ENCODE measurements at places on chromosomes 11 and 22.

GRCh38 chr11:83938148-83938547, 652.0 kb upstream of the CCDC90B start:
- DNase-seq: no peak

- DNase-seq: no peak
These were observed 101.9 kb downstream of the WT1 start for GRCh38 chr11:32333320-32333991.

DNA sequence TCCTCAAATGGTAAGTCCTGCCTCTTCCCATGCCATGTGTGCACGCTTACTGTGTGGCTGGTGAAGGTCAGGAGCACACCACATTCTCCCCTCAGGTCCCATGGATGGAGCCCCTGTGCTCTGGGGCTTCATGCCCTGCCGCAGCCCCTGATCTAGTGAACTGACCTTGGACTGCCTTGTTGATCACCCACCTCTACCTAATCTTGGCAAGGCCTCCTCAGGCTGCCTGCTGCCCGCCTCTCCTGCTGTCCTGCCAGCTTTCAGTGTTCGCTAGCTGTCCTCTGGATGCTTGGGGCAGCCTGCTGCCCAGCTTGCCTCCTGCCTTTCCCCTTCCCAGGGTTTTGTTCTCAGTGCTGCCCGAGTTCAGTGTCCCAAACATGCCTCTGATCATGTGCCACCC, 38.1 kb downstream of the CABIN1 start:
- no peak for DNase-seq

DNA sequence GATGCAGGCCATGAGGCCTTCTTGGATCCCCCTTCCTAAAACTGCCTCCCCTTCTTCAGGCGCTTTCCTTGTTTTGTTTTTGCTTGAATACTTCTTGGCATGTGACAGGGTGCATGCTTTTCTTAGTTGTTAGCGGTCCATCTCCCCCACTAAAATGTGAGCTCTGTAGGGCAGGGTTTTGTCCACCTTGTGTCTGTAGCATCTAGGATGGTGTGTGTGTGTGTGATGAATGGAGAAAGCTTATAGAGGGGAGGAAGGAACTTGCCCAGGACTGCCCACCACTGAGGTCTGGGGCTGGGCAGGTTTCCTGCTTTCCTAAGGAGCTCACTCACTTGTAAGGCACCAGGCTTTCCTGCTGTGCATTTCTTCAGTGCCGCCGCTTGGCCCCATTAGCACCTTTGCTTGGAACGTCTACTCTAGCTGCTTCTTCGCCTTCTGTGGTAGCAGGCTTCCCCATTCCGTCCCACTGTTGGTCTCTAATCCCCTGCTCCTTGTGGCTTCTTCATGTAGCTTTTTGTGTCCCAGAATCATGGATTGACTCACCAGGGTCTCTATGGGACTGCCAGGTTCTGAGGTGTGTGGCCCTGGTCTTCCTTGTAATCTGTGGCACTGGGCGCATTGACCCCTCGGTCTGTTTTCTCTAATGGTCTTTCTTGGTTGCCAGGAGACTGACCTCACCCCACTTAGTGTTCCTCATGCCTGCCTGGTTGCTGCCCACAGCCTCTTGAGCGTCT, 3.3 kb downstream of the DGCR8 start:
- no peak for DNase-seq

GRCh38 chr22:17944256-17944655, 80.1 kb downstream of the MICAL3 start:
- DNase-seq: no peak

DNA sequence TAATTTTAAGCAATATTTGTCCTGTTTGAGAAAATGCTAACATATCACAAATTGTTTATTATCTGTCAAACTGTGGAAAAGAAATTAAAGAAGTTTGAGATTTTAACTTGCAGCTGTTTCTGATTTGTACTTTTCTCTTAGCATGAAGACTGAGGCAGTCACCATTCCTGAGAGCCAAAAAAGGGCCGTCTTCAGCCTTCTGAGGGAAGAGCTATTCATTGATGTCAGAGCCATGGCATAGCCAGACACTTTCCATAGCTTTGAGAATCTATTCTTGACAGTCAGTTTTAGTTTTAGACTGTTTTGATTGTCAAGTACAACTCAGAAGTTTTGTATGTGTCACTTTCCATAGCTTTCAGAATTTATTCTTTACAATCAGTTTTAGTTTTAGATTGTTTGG, 32.1 kb downstream of the YAP1 start:
- DNase-seq: no peak

DNA sequence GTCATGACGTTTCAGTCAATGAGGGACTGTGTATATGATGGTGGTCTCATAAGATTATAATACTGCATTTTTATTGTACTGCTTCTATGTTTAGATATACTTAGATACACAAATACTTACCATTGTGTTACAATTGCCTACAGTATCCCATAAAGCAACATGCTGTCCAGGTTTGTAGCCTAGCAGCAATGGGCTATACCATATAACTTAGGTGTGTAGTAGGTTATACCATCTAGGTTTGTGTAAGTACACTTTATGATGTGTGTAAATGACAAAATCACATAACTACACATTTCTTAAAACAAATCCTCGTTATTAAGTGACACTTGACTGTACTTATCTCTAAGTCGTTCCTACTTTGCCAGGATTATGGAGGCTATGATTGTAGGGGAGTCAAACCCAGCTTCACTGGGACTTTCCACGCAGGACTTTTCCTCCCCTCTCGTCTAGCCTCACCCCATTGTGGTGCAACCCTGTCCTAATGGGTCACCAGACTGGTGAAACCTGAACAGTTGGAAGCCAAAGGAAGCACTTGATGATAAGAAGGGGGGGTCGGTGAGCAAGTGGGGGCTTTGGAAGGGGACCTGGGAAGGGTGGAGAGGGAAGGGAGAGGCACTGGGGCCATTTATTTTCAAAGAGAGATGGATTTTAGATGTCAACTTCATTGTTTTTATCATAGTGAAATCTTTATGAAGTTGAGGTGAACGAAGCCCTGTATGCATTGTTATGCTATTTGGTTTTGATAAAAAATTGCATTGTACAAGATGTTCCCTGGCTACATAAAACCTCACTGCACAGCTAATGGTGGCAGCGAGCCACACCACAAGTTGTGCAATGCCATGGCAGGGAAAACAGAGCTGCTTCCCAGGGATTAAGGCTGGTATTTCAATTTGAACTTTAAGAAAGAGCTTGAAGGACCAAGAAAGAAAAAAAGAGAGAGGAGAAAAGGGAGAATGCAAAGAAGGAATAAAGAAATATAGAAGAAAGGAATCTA, 129.1 kb downstream of the EHF start:
- DNase-seq: no peak

- no peak for DNase-seq
These were observed 42.8 kb downstream of the PACS1 start for GRCh38 chr11:66112601-66113499.

- no peak for DNase-seq
These were observed 116.6 kb upstream of the THY1 start for GRCh38 chr11:119539583-119539982.

DNA sequence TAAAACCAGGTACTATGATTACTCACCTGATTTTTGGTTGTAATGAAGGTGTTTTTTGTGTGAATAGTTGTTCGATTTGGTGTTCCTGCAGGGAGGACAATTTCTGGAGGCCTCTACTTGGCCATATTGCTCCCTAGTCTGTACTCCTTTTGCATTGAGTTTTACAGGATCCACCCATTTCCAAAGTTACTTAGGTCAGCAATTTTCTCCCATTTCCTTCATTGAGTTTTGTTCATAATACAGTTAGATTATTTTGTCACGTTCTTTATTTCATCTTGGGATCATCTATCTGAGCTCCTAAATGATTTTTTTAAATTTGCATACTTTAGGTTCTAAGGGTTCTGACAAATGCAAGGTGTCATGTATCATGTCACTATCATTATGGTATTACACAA, 20.1 kb upstream of the AQP11 start:
- DNase-seq: no peak

DNA sequence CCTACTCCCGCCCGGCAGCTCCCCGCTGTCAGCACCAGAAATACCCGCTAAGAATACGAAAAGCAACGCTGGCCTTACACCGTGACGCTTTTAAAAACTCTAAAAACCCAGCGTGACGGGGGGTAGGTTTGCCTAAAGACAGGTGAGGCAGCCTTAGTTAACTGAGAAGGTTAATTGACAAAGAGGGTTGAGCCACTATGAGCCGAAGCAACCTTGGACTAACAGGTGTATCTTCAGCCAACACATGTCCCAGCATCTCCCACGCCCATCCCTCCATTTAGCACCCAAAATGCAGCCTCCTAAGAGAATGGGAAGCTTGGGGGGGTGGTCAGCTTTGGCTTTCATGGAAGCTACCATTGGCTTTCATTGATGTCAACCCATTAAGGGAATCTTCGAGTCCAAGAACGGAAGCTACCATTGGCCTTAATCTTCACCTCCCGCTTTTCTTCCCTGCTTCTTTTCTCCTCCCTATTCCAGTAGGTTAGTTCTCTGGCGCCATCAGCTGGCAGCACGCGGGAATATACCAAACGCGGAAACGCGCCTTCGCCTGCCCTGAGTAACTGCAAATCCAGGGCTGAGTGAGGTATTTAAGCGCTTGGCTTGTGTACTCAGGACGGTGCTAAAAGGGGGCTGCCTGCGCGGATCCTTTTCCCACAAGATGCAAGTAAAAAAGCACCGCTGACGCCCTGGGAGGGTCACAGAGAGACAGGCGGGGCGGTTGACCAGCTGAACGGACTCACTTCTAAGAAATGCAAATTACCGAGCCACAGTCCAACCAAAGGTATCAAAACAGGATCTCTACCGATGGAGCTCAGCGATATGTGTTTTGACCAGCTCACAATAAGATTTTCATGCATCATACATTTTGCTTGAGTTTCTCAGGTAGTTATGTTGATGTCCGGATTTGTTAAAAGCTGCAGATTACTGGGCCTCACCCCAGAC, 38.5 kb upstream of the GLYATL1 start:
- peak; percentile 19 for DNase-seq

DNA sequence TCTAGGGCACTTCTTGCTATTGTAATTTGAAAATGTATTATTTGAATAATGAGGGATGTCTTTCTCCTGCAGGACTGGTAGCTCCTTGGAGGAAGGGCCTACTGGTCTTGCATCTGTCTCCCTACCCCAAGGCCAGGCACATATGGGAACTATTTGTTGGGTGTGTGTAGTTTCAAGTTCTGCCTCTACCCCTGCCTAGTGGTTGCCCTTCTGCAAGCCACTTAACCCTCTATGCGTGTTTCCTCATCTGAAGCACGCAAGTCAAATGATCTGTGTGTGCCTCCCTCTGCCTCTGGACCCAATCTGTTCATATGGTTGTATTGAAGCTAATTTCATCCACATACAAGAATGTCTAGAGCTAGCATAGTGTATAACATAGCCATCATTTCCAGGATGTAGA, 67.0 kb downstream of the WNT11 start:
- DNase-seq: no peak

- no peak for DNase-seq
These were observed 747.8 kb downstream of the BRD1 start for GRCh38 chr22:49079743-49080500.

GRCh38 chr11:44926036-44926435, 24.6 kb downstream of the TP53I11 start:
- no peak for DNase-seq

- no peak for DNase-seq
These were observed 680.9 kb upstream of the ANO5 start for GRCh38 chr11:21511835-21512440.

- no peak for DNase-seq
These were observed 22.0 kb upstream of the MYOD1 start for GRCh38 chr11:17697175-17697949.

- no peak for DNase-seq
These were observed 264.5 kb upstream of the UBASH3B start for GRCh38 chr11:122391049-122391448.

DNA sequence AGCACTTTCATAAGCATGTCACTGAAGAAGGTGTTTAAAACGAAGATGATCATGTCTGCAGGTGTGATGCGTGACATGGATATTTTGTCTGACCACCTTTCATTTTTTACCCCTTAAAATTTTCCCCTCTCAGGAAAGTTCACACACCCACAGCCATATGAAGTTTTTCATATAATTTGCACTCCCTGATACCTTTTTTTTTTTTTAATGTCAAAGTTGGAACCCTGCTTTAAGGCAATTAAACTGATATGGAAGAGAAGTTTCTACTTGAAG, 104.6 kb downstream of the ATXN10 start:
- DNase-seq: no peak

- no peak for DNase-seq
These were observed 56.6 kb downstream of the LRRC32 start for GRCh38 chr11:76613901-76614300.

DNA sequence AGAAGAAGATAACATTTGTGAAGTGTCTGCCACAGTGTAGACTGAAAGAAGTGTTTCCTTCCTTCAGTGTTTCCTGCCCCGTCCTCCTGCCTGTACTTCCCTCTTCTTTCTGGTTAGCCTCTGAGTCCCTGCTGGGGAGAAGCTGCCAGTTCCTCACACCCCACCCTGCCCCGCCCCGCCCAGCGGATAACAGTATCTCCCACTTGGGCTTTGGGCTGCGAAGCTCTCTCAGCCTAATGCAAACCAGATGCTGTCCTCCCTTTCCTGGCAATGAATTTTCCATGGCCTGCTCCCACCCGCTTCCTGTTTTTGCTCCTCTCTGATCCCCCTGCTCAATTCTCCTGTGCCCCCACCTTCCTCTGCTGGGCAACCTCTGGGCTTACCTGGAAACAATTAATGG, 5.2 kb upstream of the RAB3IL1 start:
- DNase-seq: no peak

DNA sequence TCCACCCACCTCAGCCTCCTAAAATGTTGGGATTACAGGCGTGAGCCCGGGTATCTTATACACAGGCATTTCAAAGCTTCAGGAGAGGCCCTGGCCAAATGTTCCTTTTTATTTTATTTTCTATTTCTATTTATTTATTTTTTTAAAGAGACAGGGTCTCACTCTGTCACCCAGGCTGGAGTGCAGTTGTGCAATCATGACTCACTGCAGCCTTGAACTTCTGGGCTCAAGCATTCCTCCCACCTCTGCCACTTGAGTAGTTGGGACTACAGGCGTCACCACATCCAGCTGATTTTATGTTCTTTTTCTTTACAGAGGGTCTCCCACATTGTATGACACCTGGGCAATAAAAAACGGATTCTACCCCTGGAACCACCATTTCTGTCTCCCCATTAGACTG, 71.2 kb downstream of the FBXO7 start:
- DNase-seq: no peak

DNA sequence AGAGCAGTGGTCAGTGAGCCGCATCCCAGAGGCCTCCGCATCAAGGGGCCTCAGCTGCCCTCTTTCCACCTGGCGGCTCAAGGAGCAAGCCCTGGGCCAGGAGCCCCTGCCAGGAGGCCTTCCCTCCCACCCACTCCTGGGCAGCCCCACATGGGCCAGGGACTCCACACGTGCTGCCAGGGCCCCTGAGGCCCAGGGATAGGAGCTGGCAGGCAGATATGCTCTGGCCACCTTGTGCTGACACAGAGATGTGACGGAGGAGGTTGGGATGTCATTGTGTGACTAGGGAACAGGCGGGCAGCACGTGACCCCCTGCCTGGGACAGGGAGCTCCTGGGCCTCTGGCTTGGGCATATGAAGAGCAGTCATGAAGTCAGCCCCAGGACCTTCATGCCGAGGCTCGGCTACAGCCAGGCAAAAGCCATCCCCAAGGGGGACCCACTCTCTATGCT, 77.9 kb downstream of the PIWIL3 start:
- DNase-seq: no peak

- peak; percentile 61 for DNase-seq
These were observed 7.6 kb downstream of the CYB5R2 start for GRCh38 chr11:7665473-7666291.

- no peak for DNase-seq
These were observed 119.6 kb downstream of the NAV2 start for GRCh38 chr11:19832086-19832750.
